ENCODE measurements at places on chromosomes 6 and 20.

- DNase-seq: no peak
Measured at GRCh38 chr6:14506656-14507246, 389.2 kb downstream of the CD83 start.

- DNase-seq: no peak
Measured at GRCh38 chr20:56381501-56381900, 10.5 kb downstream of the AURKA start.

- no peak for DNase-seq
Measured at GRCh38 chr20:5495026-5495425, 178.3 kb upstream of the PROKR2 start.

- no peak for DNase-seq
Measured at GRCh38 chr6:11459079-11459610, 78.4 kb upstream of the TMEM170B start.

DNA sequence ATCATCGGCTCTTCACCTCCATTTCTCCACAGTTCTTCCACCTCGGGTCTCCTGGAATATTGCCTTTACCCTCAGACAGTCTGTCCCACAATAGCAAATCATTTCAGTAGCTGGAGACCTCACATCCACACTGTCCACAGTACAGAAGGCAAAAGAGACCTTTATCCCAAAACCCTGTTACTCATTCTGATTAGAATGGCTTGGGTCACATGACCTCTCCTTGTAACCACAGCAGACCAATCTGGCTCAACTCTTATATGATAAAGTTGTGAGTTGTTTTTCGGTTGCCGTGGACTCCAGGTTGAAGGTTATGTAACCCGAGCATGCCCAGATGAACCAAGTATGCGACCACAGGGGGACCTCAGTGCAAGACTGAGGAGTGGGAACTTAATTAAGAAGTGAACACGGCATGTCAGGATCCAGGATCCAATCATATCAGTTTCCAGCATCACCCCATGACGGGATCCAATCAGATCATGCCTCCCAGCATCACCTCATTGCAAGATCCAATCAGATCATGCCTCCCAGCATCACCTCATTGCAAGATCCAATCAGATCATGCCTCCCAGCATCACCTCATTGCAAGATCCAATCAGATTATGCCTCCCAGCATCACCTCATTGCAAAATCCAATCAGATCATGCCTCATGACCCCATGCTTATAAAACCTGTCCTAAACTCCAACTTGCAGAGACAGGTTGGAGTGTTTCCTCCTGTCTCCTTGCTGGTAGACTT lies 68.7 kb downstream of the LY86 start:
- DNase-seq: no peak

DNA sequence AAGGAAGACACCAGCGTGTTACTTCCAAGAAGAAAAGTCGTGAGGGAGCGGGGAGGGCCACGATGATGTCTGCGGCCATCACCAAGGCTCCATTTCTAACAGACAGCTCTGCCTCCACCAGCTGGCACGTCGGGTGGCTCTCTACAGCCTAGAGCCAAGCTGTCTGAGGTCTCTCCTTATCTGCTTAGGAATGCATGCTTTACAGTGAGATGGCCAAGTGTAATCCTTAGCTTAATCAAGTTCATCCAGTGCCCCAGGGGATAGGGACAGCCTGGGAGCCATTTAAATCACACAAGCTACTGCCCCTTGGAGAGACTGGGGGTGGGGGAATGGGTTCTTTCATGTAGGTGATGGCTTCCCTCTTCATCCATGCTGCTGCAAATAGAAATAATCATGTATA lies 213.8 kb upstream of the CST7 start:
- no peak for DNase-seq

DNA sequence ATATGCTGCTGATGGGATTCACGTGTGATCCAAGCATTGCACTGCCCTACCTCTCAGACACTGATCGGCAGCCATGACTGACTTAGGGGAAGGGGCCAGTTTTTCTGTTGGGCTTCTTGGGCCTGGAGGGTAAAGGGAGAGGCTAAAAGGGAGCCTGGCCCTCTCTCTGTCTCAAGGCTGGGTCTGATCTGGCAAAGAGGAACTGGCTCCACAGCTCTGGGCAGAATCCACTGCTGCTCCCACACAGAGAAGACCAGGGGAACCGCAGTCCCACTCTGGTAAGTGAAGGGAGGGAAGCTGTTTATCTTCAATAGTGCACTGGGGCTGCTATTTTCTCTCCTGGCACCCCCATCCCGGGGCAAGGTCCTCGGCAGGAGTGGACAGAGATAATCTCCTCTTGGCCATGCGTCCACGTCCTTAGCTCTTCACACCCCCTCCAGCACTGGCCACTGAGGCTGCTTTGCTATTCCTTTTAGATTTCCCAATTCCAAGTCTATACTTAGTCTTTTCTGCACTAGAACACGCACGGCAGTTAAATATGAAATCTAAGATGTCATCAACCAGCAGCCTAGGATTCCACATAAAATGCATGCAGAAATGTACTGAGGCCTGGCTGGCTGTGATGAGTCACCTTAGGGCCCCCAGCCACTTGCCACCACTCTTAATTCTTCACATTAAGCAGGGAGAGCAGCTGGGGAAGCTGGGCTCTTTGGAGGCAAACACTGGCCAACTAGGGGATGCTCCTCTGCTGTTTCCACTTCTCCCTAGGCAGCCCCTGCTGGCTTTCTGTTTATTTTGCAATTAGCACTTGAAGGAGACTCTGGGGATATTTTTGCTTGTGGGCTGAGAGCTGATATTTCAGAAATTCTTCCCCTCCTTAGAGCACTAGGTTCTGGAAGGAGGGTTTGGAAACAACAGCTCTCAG lies 87.8 kb upstream of the ARMC2 start:
- peak; percentile 28 for DNase-seq

DNA sequence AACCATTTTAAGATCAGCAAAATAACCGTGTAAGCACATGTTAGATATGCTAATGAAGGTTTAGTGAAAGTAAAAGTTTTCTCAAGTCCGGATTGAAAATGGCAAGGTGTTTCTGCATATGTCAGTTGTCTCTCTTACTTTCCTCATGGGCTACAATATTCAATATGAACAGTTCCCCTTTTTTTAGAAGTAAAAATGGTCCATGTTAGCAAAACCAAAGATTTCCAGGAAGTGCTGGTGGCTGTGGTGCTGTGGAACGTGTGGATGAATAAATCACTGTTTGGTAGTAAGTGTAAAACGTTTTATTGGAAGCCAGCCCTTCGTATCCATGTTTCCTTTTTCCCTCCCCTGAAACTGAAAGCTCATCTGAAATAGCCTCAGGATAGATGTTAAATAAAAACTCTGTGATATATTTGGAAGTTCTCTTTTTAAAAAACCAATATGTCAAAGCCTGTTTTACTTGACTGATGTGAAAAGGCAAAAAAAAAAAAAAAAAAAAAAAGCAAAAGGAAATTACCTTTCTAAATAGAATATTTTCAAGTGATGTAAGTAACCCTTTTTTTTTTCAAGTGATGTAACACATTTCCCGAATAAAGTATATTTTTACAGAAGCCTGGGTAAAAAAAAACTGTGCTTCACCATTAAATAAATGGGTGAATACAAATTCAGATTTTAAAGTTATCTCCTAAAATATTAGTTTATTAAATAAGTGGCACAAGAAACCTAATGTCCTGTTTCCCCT lies 41.9 kb downstream of the PLEKHG1 start:
- DNase-seq: no peak

- no peak for DNase-seq
Measured at GRCh38 chr20:32546918-32547752, 38.0 kb downstream of the NOL4L start.

- no peak for DNase-seq
Measured at GRCh38 chr6:163375361-163375760, 39.2 kb upstream of the QKI start.

DNA sequence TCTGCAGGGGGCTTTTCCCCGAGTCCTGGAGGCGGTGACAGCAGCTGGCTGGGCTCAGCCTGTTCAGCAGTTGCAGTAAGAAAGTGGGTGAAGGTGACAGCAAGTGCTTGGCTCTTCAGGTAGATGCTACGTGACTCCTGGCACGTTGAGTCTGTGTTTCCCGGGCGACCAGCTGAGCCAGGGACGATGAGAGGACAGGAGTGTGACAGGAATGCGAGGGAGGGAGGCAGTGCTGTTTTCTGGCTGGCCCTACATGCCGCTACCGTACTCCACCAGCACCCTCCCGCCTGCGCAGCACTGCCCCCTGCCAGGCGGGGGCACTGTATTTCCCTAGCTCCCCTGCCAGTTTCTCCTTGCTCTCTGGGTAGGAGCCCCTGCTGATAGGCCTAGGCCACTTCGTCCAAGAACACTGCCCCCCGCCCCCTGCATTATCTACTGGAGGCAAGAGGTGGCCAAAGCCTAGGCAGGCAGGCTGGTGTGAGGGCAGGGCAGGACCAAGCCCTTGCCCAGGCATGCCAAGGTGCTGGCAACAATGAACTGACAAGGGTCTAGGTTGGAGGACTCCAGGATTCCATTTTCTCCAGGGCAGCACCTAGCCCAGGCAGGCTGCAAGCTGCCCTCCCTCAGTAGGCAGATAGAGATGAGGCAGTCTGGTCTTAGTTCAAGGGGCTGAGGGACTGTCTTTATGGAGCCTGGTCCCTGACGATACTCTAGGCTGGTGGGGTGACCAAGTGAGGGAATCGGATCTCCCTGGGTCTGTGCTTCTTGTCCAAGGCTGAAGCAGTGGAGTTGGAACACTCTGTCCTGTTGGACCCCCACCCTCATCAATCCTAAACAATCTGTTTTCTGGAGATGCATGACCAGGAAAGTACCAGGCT lies 19.2 kb downstream of the MRPS18A start:
- DNase-seq: peak; percentile 68

GRCh38 chr20:41702647-41703046 lies 84.5 kb upstream of the CHD6 start:
- no peak for DNase-seq

- no peak for DNase-seq
Measured at GRCh38 chr6:2739335-2739734, 11.4 kb downstream of the MYLK4 start.

DNA sequence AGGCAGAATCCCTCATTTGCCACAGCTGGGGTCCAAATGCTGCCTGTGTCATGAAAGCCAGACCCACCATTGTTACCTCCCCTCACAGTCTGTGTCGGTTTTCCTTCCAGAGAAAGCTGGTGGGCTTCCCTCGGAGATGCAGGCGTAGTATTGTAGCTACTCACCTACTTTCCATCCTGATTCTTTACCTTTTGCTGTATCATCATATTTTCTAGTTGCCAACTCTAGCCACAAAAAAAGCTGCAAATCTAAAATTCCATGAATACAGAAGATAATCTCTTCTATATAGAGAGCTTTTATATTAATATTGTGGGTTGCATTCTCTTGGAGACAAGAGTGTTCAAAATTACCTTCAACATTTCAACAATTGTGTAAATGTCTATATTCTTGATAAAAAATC lies 98.0 kb upstream of the LAMP5 start:
- no peak for DNase-seq

- DNase-seq: peak; percentile 8
Measured at GRCh38 chr6:160356074-160356744, 8.0 kb downstream of the SLC22A3 start.

GRCh38 chr20:32626859-32627636 lies 41.9 kb upstream of the NOL4L start:
- peak; percentile 94 for DNase-seq

GRCh38 chr6:39226639-39227329 lies 2.5 kb downstream of the KCNK5 start:
- no peak for DNase-seq

GRCh38 chr6:124400261-124400999 lies 561.8 kb upstream of the RNF217 start:
- peak; percentile 60 for DNase-seq

- no peak for DNase-seq
Measured at GRCh38 chr6:122495612-122496011, 24.0 kb upstream of the SERINC1 start.

DNA sequence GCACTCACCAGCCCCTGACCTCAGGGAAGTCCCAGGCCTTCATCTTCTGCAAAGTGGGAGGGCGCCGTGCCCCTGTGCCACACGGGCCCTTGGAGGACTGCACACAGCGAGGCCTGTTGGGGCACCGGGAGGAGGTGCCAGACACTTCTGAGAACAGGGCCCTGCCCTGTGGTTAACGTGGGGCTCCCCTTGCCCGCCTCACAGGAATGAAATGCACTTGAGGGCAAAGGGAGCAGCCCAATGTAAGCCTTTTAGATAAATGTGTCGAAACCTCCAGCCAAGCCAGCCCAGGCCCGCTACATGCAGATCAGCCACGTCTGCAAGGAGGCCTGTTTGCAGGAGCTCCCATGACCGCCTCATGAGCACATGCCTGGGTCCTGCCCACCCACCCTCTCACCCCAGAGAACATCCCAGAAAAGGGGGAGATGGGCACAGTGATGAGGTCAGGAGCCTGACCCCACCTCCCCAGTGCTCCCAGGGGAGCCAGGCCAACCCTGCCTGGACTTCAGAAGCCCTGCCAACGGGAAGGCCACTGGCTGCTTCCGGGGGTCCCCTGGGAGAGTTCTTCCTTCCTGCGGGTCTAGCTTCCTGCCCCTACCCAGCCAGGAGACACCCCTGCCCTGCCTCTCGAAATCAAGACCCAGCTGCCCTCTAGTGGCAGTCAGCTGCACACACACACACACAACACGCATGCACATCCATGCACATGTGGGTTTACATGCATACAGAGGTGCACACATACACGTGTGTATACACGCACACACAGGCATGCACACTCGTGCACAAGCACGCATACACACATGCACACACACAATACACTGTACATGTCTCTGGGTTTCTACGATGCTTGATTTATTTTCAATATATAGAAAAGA lies 178.7 kb downstream of the TAF4 start:
- DNase-seq: peak; percentile 42

DNA sequence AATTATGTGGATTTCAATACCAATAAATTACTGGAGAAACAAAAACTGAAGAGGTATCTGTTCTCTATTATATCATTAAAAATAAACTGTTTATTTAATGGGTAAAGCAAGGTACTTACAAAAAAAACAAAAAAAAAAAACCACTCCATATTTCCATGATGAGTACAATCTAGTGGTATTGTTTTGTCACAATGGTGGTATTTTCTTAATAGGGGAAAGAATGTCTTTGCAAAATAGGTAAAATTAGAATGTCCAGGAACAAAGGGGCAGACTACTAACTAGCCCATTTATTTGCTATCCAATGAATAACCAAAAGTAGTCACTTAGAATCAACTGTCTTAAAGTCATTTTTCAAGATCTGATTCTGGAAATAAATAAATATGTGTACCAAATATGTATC lies 92.0 kb downstream of the ARHGAP18 start:
- no peak for DNase-seq

DNA sequence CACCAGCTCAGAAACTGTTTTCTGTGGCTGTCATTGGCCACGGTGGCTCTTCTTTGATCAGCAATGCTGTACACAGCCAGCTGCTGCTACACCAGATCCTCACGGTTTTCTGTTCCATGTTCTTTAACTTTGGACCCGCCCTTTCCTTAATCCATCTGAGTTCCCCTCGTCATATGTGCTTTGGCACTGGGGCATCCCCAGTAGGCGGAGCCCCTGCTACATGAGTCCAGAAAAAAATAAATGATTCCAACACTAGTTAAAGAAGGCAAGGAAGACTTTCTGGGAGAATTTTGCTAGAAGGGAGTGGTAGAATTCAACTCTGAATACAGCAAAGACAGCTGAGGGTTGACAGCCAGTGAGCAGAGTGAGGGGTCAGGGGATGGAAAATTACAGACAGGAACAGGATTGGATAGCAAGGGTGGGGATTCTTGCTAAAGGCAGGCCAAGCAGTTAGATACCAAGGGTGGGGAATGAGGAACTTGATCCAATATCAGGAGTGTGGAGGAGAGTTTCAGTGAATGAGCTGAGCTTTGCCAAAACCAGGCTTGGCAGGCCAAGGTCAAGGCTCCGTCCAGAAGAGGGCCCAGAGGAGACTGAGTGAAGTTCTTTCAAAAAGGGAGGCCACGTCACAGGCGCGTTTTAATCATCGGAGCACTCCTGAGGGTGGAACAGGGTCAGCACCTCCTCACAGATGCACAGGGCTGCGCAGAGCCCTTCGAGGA lies 391.8 kb downstream of the CDH4 start:
- no peak for DNase-seq
